Right lung (tissue), 10 donors: ENCODE measurements at places on chromosomes 2 and 18. TPM values are rescaled to one million over a fixed set of nuclear protein-coding genes. Genes with fewer than 3 reads are reported as not detected.

DNA sequence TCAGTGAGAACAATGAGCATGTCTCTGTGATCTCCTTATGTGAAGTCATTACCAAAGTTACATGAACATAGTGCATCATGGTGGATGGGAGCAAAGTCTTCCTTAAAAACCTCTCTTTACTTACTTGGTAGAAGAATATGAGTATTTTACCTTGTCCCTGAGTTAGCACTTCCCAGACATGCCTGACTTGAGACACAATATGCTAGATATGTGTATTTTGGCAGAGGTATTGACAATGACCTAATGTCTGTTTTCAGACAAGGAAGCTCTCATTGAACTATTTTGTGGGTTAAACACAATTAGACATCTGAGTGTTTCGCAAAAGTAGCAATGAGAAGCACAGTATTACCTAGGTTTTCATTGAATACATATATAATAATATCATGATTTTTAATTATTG, 99.1 kb upstream of the MC4R start:
- DNase-seq, result no peak

- DNase-seq, result no peak
Measured at GRCh38 chr2:170717991-170718589, 3.0 kb downstream of the SP5 start.

The SDC1 gene
- polyA plus RNA-seq, result 149 TPM

The MAB21L4 gene
- 4.6 TPM for polyA plus RNA-seq

The ATOH8 gene
- polyA plus RNA-seq, result 30.7 TPM

DNA sequence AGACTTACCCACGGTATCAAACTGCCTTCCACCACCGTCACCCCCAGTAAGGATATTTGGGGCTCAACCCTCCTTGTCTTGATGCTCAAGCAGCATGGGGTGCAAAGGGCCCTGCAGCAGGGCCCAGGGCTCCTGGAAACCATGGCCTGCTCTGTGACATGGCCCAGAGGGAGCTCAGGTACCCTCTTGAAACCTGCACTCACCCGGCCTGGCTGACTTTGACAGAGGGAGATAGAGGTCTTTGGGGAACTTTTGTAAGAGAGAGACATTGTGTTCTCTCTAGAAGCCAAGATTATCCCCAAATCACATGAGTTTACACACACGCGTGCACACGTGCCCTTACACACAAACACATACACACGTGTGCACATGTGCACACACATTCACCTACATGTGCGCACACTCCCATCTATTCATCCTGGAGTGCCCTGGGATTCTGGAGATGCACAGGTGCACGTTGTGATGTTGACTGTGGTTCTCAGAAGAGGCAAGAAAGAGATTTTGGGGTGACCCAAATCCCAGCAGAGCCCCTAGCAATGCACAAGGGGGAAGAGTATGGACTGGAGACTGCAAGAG, 19.6 kb upstream of the KCNK3 start:
- DNase-seq, result no peak

- no peak for DNase-seq
Measured at GRCh38 chr2:18980104-18980785, 378.2 kb downstream of the OSR1 start.

- DNase-seq, result no peak
Measured at GRCh38 chr2:73089270-73090030, 17.9 kb upstream of the SFXN5 start.

DNA sequence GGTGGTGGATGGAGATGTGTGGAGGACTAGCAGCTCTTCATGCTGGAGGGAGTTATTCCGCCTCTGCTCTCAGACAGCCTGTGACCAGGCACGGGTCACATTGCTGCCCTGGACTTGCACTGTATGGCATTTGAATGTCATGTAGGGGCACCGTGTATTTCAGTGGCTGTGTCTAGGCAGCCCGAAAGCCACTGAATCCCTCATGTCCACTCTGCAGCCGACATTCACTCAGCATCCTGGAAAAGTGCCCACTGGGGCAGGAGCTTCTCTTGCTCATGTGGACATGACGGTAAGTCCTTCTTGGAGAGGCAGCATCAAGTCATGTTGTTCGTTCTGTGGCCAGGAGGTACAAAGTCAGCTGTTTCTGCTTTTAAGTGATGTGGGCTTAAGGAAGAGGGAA, 127.9 kb downstream of the SH3RF3 start:
- no peak for DNase-seq

GRCh38 chr2:42492691-42493467, 903 bp downstream of the KCNG3 start:
- peak; percentile 23 for DNase-seq

- no peak for DNase-seq
Measured at GRCh38 chr18:21513741-21514140, 86.8 kb downstream of the ESCO1 start.

GRCh38 chr2:181515719-181516118, 58.5 kb downstream of the ITGA4 start:
- no peak for DNase-seq

DNA sequence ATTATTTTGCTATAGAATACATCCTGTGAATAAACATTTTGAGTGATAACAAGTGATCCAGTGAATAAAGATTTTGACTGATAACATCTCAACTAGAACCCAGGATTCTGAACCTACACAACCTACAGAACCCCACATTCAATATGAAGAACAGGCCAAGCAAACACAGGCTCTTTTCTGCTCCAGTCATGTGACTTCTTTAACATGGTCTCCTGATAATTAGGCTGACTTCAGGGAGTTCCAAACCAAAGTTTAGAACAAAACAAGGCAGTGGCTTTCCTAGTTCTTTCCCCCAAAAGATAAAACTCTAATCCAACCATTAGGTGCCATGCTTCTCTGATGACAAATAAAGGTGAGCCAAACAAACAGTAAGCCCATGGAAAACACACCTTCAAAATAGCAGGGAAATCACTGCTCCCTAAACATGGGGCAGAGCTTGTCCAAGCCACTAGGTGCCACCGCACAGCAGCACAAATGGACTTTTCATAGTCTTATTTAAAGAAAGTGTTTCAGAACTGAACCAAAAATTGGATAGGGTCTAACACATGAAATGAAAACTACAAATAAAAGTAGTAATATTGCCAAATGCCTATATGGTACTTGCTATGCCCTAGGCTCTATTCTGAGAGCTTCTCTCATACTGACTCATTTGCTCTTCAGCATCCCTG, 95.3 kb downstream of the EVA1A start:
- DNase-seq, result no peak

DNA sequence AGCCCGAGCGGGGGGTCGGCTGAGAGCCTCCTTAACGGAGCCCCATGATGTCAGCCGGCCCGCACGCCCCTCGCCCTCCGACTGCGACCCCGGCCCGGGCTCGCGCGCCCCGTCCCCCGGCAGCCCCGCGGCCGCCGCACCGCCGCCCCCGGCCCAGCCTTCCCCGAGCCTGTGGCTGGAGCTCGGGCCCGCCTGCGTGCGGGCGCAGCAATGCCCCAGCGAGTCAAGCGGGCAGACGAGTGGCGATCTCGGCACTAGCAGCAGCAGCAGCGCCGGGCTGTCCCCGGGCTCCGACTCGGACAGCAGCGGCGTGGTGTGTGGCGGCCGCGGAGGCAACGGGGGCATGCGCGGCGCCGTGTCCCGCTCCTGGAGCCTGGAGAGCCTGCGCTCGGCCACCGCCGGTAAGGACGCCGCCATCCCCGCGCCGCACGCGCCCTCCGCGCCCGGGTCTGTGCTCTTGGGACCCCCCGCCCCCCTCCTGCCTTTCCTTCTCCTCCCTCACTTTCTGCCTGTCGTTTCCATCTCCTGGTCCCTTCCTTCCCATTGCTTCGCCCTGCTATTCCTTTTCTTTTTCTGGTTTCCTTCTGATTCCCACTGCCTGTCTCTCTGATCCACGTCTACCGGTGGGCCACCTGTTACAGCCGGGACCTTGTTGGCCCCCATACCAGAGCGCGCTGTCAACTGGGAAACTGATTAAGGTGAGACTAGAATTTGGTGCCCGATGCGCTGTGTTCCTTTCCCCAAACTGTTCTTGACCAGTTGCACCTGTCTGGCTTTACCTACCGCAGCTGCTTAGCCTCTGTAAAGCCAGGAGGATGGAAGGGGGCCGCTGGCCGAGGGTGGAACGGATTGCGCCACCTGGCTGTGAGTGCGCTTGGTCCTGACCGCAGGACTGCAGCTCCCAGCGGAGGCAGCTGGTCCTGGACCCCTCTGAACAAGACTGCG, 127.4 kb downstream of the ARHGEF4 start:
- peak; percentile 4 for DNase-seq

The CCBE1 gene
- polyA plus RNA-seq, result 75.0 TPM

GRCh38 chr2:71521436-71521950, 68.1 kb downstream of the DYSF start:
- no peak for DNase-seq

DNA sequence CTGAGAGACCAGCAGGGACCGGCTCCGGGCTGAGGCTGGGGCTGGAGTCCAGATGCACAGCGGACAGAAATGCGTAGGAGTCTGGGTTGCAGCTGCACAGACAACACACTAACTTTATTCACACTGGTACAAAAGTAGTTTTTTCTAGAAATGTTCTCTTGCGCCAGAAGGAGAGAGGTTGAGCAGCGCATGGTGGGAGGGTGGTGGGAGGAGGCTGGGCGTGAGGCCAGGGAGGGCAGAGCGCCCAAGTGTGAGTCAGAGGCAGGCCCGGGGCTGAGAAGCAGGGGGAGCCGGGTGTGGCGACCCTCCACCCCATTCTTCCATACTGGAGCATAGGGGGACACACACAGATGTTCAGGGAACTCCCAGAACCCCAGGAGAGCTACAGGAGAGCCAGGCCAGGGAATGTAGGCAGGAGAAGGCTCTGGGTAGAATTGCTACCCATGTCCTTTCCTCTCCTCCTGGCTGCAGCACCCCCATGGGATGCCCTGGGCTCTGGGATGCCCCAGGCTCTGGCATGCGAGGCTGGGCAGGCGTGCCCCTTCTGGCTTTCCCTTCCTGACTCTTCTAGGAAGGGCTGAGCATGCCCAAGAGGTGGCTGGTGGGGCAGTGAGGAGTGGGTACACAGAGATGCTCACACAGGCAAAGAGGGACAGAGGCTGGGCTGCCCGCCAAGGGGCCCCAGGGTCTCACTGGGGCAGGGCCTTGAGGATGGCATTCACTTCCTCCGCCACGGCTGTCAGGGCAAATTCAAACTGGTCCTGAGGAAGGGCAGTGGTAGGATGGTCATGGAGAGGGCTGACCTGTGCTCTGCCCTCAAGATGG, 10.6 kb downstream of the DNAJB2 start:
- DNase-seq, result peak; percentile 70

DNA sequence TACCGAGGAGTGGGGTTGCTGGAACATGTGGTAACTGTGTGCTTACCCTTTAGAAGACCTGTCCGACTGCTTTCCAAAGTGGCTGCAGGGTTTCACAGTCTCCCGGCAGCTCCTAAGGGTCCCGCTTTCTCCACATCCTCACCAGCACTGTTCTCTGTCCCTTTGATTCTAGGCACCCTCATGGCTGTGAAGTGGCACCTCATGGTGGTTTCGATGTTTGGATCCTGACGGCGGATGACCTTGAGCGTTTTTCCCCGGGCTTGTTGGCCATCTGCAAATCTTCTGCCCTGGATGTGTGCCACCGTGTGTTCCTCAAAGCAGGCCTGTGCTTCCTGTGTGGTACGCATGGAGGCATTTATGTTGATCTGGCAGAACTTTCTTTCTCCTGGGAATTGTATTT, 292.5 kb upstream of the HDAC4 start:
- DNase-seq, result no peak

DNA sequence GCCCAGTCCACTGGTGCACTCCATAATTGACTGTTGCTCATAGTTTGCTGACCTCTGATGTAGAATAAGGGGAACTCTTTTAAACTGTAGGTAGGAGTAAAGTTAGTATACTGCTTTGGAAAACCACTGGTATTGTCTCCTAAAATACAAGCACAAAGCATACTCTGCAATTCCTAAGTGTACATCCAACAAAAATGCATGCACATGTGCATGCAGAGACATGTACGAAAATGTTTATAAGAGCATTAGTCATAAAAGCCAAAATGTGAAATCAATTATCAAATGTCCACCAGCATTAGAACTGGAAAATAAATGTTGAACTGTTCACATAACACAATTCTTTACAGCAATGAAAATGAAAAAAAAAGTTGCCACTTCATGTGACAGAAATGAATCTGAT, 39.8 kb upstream of the DDX18 start:
- DNase-seq, result no peak

GRCh38 chr2:108492364-108492763, 41.9 kb upstream of the LIMS1 start:
- DNase-seq, result no peak

The ABCG5 gene
- polyA plus RNA-seq, result 0.33 TPM

The EPB41L3 gene
- 40.5 TPM for polyA plus RNA-seq

The SGPP2 gene
- polyA plus RNA-seq, result 3.0 TPM

GRCh38 chr18:58606236-58606635, 22.7 kb downstream of the ALPK2 start:
- DNase-seq, result no peak

The MBP gene
- 11.9 TPM for polyA plus RNA-seq

DNA sequence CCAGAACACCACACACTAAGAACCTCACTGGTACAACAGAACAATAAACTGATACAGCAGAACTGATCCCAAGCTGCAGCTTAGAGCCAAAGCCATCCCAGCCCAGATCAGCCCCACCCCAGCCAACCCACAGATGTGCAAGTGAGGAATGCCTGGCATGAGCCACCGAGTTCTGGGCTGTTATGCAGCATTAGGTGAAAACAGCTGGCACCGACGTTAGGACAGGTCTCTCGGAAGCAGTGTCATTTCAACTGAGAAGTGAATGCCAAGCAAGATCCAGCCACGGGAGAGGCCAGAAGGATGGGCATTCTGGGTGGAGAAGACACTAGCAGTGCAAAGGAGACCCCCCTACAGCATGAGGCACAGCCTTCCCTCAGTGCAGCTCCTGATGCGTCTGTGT, 38.9 kb downstream of the ADCY3 start:
- DNase-seq, result no peak

GRCh38 chr2:205047273-205047839, 502.1 kb downstream of the PARD3B start:
- DNase-seq, result no peak

GRCh38 chr2:37786191-37786698, 114.8 kb upstream of the CDC42EP3 start:
- DNase-seq, result no peak

DNA sequence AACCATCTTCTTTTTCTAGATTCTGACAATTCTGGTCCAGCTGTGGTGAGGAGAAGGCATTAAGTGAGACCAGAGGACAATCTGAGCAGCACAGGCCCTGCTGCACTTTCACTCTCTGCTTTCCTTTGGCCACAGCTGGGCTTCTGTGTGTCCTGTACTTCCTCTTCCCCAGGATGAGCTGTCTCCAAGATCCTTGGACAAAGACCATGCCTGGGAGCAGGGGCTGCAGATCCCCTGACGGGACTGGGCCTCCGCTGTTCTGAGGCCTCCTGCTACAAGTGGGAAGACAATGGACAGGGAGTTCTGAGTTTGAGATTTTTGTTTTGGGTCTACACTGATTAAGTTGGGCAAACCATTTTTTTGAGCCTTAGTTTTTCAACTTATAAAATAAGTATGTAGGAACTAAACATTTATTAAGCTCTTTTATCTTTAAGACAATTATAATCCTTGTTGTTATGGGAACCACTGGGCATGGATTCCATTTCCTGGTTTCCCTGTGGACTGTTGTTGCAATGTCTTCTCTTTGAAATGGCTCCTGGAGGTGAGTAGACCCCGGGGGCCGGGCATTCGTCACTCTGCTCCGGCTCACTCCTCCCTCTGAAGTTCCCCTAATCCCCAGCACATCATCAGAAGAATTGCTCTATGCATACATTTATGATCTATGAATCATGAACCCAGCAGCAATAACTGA, 266.6 kb downstream of the ACTR3 start:
- DNase-seq, result no peak

The REEP1 gene
- polyA plus RNA-seq, result 17.4 TPM
